Stimulated activated CD8-positive, alpha-beta memory T cell treated with anti-CD3 and anti-CD28 coated beads, Interleukin-4, amount 100 ng/mL, for 1 hour (primary cell): ENCODE measurements at places on chromosomes 11 and 22.
A peak's percentile ranks its signal among the peaks of the same experiment; 100 is the strongest.

- no peak for DNase-seq
Measured at GRCh38 chr22:26238596-26238995, 69.3 kb downstream of the SEZ6L start.

- no peak for DNase-seq
Measured at GRCh38 chr11:11901929-11902328, 60.2 kb downstream of the USP47 start.

DNA sequence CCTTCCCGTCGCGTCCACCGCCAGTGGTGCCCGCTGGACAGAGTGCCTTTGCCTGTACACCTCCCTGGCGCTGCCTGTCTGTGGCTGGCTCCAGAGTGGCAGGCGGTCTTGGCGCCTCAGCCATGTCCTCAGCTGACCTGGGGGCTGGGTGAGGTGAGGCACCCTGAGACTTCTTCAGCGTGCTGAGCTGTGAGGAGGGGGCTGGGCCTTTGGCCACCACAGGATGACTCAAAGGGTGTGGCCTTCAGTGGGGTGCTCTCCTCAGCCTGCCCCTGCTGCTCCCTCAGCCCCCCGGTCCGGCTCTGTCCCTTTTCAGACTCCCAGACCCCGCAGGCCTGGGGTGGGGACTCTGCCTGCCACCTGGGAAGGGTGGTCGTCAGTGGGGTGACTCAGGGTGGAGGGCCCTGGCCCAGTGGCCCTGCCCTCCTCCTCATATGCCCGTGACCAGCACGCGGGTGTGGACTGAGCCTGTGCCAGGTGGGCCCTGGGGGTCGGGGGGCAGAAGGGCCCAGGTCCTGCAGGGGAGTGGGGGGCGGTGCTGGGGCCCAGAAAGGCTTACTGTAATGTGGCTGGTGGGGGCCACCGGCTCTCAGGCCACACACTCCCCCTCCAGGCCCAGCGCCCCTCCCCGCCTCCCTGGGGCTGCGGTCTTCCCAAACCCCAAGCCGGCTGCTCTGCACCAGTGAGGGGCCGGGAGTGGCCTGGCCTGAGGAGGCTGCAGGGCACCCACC, 15.9 kb downstream of the CRELD2 start:
- DNase-seq = no peak

- DNase-seq = no peak
Measured at GRCh38 chr22:17569971-17570511, 6.7 kb downstream of the SLC25A18 start.

GRCh38 chr11:12278766-12279671, 98.4 kb upstream of the PARVA start:
- no peak for DNase-seq

- DNase-seq = peak; percentile 60
Measured at GRCh38 chr11:66855574-66856495, 1.0 kb upstream of the LRFN4 start.

DNA sequence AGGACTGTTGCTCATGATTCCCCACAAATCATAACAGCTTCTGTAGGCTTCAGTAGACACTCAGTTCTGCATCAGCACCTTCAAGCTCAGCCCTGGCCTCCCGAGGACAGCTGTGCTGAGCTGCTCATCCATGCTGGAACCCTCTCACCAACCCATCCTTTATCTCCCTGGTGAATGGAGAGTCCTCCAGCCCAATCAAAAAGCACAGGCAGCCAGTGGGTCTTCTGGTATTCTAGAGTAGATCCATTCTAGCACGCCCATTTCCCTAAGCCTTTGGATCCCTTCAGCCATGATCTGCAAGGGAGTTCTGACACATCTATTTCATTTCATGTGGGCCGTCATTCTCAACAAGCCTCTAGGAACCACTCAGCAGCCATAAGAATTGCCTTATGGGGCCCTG, 44.6 kb upstream of the SPATA19 start:
- DNase-seq = no peak

GRCh38 chr11:48122246-48122645, 94.4 kb upstream of the OR4B1 start:
- DNase-seq = no peak

DNA sequence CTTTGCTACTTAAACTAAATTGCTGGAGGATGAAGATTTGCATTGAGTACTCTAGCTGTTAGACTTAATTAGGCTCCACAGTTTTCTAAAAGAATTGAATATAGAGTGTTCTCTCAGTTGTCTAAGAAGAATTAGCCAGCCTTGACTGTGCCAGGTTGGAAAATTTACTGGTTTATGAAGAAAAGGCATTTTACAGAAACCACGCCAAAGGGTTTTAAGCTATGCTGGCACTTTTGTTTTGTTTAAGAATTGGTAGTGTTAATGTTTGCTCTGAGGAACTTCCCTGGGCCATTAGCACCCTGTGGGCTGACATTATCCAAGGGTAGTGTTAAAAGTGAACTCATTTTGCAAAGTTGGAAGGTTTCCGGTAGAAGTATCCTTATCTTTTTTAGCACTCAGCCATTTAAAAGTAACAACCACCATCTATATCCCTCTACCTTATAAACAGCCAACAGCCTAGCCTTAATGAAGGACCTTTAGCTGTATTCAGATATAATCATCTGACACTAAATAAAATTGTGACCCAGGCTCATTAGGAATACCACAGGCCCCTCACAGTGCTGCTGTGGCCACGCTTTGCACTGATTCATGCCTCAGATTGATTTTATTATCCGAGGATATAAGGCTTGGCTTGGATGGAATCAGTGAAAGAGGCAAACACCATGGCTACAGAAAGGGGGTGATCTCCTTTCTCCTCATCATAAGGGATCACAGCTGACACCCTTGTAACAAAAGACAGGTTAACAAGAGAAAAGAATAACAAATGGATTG, 158.9 kb downstream of the NCAM1 start:
- no peak for DNase-seq

DNA sequence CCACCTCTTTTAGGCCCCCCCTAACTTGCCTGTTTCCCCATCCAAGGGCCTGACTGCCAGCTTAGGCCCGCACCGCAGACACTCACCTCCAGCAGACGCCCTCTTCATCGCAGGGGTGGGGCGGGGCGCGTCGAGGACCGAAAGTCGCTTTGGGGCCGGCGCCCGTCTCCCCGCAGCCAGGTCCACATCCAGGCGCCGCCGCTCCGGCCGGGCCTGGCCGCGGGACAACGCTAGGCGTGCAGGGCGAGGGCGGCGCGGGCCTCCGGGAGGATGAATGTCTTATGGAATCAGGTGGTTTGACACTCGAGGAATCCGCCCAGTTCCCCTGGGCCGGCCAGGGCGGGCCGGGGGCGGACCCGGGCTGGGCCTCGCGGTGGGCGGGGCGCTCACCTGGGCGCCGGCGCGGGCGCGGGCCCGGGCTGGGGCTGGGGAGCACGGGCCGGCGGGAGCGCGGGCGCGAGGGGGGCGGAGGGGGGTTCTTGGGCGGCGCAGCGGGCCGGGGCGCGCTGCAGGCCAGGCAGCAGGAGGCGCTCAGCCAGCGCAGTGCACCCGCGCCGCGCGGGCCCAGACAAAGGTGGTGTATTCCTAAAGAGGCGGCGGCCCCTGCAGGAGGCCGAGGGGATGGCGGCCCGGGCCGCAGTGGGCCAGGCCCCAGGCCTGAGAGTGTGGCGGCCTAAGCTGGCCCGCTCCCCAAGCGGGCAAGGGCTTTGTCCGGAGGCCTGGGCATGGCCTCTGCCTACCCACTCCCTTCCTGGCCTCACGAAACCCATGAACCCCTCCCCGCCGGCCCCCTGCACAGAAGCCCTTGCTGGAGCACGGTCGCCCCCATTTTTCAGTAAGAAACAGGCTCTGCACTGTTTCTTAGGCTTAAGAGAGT, 177.6 kb downstream of the IGLL1 start:
- no peak for DNase-seq

DNA sequence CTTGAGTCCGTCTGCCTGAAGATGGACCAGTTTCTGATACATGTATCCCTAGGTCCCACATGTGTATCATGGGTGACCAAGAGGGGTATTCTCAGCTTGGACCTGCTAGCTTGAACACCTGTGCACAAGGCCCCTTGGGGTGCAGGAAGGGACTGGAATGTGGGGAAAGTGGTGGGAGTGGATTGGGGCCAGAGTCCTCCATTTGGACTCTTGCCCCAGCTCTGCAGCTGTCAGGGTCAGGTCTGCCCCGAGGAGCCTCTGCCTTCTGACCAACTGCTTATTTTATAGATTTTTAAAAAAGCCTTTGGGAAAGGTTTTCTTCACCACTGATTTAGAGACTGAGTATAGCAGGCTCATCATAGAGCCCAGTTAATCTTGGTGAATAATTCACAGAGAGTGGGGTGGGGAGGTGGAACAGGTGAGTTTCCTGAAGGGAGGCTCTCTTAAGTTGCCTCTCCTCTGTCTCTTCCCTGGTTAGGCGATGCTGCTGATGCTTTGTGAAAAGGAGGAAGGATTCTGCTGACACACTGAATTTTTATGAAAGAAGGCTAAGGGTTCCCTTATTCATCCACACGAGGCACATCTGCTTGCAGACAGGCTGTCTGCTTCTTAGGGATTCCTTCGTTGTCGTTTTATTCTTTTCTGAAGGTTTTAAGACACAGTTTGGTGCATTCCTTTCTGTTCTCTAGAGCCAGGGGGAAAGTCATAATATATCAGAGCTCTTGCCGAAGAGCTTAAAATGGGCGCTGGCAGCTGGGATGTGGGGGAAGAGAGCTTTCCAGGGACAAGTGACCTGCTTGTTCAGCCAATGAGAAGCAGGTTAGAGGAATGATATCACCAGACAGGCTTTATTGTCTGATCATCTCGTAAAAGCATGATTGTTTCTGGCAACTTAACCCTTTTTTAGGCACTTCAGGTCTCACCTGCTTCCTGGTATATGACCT, 19.9 kb downstream of the TRIM44 start:
- DNase-seq = no peak

GRCh38 chr22:43101306-43101705, 9.2 kb upstream of the BIK start:
- DNase-seq = no peak

DNA sequence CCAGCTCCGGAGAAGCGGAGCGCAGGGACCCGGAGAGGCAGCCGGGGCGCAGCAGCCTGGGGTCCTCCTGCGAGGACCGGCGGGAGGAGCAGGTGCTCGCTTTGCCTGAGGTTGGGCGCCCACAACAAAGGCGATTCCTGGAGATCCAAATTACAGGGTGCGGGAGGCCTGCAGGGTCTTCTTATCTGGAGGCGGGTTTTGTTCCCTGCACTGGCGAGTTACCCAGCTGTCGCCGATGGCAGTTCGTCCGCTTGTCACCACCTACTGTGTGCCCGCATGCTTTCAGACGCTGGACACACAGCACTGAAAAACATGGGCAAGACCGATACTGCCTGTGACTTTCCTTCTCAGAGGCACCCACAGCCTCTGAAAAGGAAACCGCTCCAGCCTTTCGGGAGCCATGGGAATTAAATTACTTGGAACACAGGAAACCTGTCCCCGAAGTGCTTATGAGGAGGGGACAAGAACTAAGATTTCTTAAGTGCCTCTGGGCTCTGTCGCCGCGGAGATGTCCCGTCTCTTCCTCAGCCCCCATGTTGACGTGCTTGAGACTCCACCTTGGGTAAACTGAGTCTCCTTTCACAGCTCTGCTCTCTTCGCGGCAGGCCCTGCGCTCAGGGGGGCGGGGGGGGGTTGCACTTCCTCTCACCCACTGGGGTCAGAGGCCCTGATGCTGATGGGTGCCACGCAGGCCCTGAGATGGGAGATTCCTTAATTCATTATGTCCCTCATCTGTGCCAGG, 1.3 kb upstream of the ZFTA start:
- no peak for DNase-seq

DNA sequence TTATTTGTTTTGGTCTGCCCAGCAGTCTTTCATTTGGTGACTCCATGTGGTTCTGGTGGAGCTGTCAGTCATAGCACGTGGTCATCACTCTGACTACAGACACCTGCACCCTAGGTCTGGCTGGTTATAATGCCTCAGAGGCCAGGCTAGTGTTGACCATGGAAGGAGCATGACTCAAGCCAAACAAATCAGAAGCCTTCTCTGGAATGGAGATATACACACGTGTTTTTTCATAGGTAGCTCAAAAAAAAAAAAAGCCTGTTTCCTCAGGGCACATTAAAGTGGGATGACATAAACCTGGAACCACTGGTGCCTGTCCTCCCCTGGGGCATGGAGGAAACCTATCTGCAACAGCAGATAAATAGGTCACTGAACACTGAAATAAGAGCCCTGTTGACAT, 8.1 kb upstream of the PLAAT3 start:
- DNase-seq = no peak

DNA sequence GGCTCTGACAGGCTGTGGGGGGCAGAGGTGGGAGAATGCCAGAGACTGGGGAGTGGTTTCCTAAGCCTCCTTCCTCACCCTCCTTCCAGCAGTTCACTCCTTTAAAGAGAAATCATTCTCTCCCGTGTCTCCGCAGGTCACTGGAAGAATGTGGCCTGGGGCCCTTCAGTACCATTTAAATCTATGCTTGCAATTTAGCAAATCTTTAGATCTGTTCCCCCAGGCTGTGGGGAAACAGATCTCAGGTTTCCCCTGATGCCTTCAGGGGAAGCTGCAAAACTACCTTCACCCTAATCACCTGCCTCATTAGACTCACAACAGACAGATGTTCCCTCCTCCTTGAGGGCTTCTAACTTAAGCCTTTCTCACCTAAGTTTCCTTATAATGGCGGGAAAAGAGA, 55.3 kb downstream of the KIRREL3 start:
- no peak for DNase-seq

GRCh38 chr11:103397369-103397768, 288.1 kb downstream of the DYNC2H1 start:
- no peak for DNase-seq

- DNase-seq = no peak
Measured at GRCh38 chr11:88297863-88298262, 39.7 kb downstream of the CTSC start.

- DNase-seq = no peak
Measured at GRCh38 chr11:66619080-66619554, 2.7 kb downstream of the RBM14 start.

GRCh38 chr11:16897470-16898061, 116.6 kb downstream of the PLEKHA7 start:
- DNase-seq = no peak

- DNase-seq = no peak
Measured at GRCh38 chr22:21025266-21025665, 7.1 kb downstream of the SLC7A4 start.

- no peak for DNase-seq
Measured at GRCh38 chr11:47434011-47434786, 8.0 kb upstream of the PSMC3 start.

GRCh38 chr22:46156031-46156430, 5.7 kb downstream of the PPARA start:
- no peak for DNase-seq

GRCh38 chr22:40499209-40499623, 128.8 kb downstream of the SGSM3 start:
- DNase-seq = no peak

DNA sequence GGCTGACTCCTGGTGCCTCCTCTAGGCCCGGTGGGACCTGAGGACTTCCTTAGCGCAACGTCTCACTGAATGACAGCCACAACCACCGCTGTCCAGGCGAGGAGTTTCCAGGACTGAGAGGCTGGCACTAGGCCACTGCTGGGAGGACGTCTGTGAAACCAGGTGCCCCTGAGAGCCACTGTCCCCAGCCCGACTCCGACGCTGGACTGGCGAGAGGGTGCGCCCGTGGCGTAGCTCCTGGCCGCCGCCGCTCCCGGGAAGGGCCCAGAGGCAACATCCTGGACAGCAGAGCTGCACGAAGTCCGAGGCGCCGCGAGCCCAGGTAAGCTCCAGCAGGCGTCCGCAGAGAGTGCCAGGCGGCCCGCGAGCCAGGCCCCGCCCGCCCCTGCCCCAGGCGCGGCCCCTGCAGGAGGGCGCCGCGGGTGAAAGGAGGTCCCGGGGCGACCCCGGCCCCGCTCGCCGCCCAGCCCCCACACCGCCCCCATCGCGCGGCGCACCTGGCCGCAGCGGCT, 525 bp downstream of the DGCR2 start:
- peak; percentile 24 for DNase-seq

GRCh38 chr11:93984196-93984567, 37.0 kb upstream of the HEPHL1 start:
- no peak for DNase-seq
